ENCODE measurements at places on chromosomes 1 and 21. TPM values are rescaled to one million over a fixed set of nuclear protein-coding genes. Genes with fewer than 3 reads are reported as not detected.

- DNase-seq = peak; percentile 73
Measured at GRCh38 chr1:153422450-153423068, 6.2 kb downstream of the S100A7A start.

- DNase-seq = no peak
Measured at GRCh38 chr1:248807067-248807737, 18.5 kb downstream of the SH3BP5L start.

DNA sequence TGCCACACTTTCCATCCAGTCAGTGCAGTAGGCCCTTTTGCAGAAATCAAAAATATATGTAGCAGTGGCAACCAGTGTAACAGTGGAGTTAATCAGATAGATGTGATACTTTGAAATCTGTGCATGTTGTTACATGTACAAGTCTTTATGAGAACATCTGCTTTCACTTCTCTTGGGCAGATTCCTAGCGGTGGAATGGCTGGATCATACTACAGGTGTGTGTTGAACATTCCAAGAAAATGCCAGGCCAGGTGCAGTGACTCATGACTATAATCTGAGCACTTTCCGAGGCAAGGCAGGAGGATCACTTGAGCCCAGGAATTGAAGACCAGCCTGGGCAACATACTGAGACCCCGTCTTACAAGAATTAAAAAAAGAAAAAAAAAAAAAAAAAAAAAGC, 55.3 kb downstream of the GNB1 start:
- DNase-seq = no peak

- DNase-seq = no peak
Measured at GRCh38 chr1:190453550-190453949, 24.1 kb downstream of the BRINP3 start.

DNA sequence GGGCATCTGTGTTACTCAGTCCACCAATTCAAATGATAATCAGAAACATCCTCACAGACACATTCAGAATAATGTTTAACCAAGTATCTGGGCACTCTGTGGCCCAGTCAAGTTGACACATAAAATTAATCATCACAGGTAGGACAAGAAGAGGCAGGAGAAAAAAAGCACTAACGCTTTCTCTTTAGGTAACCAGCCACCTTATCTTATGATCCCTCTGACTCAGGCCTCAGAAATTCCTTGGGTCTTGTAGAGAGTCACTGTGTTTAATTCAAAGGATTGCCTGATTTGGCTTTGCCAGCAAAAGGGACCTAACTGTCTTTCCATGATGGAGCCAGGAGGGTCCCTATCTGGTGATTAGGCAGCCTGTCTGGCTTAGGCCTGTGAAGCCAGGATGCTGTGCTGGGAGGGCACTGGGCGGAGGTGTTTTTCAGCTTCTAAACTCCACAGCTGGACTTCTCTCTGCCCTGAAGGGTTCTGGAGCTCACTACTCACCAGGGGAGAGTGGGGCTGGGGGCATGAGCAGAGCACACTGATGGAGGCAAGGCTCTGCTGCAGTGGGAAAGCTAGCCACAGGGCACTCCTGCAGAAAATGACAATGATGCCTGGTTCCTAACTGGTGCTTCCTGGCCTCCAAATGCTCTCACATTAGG, 36.4 kb upstream of the STUM start:
- DNase-seq = no peak

- DNase-seq = no peak
Measured at GRCh38 chr1:29970747-29971325, 734.5 kb downstream of the PTPRU start.

GRCh38 chr1:36765785-36766300, 268.5 kb downstream of the GRIK3 start:
- no peak for DNase-seq

DNA sequence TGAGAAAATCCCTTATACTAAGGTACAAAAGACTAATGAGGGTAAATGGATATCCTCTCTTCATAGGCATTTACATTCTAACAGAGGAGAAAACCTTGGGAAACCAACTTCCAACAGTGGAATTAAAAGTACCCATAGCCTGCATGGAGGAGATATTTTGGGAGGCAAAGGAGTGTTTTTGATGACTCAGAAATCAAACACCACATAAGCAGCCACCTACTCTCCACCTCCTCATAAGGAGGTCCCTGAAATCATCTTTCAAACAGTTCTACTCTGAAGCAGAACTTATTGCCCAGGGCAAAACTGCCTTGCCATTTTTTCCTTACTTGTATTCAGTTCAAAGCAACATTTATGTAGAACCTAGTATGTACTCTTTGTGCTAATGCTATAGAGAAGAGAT, 211.3 kb downstream of the KCNH1 start:
- no peak for DNase-seq

GRCh38 chr1:162040657-162041056, 17.0 kb upstream of the OLFML2B start:
- DNase-seq = no peak

GRCh38 chr1:47703156-47703825, 265.4 kb downstream of the FOXD2 start:
- no peak for DNase-seq

DNA sequence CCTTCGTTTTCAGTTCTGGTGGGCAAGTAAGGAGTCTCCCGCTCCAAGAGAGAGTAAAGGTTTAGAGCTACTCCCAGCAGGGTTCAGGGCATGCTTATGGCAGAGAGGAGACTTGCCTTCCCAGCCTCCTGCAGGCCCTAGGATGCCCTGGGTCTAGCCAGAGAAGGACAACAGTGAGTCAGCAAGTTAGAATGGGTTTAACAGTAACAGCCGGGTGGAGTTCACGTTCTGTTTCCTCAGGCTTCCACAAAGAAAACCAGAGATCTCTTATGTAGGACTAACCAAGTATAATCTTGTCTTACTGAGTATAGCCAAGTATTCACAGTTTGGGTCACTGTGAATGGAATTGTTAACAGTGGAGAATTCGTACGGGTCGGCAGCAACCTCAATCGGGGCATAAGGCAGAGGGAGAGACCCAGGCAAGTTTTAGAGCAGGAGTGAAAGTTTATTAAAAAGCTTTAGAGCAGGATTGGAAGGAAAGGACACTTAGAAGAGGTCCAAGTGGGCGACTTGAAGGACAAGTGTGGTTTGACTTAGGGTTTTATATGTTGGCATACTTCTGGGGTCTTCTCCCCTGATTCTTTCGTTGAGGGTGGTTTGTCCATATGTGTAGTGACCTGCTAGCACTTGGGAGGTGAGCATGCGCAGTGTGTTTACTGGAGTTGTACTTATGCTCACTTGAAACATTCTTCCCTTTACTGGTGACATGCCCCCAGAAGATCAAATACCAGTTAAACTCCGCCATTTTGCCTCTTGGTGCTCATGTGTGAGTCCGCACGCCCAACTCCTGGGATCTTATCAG, 4.5 kb downstream of the OVAAL start:
- DNase-seq = no peak

- no peak for DNase-seq
Measured at GRCh38 chr21:38436341-38436740, 61.9 kb downstream of the ERG start.

DNA sequence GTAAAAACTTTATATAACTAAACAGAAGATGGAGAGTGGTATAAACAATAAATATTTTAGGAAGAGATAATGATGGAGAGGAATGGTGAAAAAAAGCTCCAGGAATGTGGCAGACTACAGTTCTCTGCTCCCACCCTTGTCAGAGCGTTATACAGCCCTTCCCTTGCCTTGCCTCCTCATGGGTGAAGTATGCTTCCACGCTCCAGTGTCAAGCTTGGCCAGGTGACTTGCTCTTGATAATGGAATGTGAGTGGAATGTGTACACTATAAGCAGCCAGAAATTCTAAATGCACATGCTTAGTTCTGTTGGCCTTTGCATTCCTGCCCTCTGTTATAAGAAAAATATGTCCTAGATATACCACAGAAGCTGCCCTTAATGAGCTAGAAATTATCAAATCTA, 24.7 kb upstream of the POGK start:
- DNase-seq = no peak

DNA sequence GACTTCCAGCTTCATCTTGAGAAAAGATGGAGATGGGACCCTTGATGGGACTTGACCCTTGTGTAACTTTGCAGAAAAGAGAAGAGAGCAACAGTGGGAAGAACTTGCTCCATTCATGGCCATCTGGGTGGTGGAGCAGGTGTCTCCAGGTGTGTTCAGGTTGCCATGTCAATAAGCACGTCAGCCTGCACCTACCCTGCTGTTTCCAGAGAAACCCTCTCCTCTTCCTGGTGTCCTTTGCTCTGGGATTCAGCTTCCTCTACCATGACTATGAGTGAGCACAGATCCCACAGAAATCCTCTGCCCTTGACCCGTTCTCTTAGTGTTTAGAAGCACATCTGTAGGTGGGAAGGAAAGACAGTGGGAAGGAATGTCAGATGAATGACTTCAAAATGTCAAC, 21.8 kb upstream of the OTUD3 start:
- no peak for DNase-seq

DNA sequence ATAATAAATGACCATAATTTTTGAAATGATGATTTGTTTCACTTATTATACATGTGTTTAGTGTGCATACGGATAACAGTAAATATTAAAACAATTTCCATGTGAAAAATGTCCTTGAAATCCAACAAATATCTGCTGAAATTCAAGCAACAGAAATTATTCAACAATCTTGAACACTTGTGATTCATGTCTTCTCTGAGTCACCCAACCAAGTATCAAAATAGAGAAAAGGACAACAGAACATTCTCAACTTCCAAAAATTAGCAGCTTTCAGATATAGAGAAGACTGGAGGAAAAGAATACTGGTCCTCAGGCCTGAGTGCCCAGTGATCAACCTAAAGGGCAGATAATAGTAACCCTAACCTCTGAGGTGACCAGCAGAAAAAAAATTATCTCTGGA, 90.8 kb downstream of the VAV3 start:
- DNase-seq = no peak

GRCh38 chr21:32475162-32475812, 62.8 kb downstream of the EVA1C start:
- DNase-seq = no peak

- DNase-seq = no peak
Measured at GRCh38 chr1:180229483-180230415, at the start of gene LHX4. TSS of gene LHX4 (plus strand) at chr1:180230264. CDS start at chr1:180230530, 266 bp downstream.

- DNase-seq = no peak
Measured at GRCh38 chr1:33872683-33873082, 8.8 kb downstream of the HMGB4 start.

DNA sequence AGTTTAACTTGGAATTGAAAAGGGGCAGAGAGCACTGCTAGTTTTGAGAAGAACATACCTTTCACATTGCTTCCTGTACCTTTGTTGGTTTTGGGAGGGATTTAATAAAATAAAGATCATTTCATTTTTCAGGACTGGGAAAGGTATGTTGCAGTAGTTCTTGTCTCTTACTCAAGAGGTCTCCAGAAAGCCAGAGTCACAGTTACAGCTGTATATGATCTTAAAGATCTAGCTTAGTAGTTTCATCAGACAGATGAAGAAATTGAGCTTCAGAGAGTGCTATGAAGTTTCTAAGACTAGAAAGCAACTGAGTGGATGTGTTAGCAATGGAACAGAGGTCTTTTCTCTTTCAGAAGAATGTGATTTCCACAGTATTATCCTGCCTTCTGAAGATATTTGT, 1.0 kb downstream of the OR10K2 start:
- no peak for DNase-seq

GRCh38 chr1:221511797-221512196, 230.1 kb downstream of the DUSP10 start:
- DNase-seq = no peak

- DNase-seq = peak; percentile 49
Measured at GRCh38 chr1:51877434-51878307, 856 bp downstream of the NRDC start.

DNA sequence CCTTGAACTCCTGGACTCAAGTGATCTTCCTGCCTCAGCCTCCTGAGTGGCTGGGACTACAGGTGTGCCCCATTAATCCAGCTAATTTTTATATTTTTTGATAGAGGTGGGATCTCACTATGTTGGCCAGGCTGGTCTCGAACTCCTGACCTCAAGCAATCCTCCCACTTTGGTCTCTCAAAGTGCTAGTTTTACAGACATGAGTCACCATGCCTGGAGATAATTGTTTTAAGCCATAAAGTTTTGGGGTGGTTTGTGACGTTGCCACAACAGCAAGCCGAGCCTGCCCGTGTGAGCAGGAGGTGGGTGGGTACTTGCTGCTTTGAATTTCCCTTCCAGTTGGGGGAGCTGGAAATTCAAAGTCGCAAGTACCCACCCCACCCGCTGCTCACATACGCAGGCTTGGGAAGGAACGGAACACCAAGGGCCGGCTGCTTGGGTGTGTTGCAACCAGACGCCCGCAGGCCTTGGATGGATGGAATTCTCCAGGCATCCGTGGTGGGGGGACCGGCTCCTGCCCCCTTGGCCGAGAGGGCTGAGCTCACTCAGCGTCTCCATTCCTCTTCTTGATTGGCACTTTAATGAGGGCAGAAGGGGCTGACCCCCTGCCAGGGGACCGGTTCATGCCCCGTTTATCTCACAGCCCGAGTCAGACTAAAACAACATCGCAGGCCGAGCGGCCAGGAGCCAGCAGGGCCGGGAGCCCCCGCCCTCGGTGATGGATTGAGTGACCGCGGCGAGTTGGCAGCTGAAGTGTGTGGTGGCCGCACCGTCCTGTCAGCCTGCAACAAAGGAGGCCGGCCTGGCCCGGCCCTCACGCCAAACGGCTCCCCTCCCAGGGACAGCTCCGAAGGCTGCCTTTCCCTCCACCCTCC, 78.1 kb downstream of the DHRS3 start:
- no peak for DNase-seq

DNA sequence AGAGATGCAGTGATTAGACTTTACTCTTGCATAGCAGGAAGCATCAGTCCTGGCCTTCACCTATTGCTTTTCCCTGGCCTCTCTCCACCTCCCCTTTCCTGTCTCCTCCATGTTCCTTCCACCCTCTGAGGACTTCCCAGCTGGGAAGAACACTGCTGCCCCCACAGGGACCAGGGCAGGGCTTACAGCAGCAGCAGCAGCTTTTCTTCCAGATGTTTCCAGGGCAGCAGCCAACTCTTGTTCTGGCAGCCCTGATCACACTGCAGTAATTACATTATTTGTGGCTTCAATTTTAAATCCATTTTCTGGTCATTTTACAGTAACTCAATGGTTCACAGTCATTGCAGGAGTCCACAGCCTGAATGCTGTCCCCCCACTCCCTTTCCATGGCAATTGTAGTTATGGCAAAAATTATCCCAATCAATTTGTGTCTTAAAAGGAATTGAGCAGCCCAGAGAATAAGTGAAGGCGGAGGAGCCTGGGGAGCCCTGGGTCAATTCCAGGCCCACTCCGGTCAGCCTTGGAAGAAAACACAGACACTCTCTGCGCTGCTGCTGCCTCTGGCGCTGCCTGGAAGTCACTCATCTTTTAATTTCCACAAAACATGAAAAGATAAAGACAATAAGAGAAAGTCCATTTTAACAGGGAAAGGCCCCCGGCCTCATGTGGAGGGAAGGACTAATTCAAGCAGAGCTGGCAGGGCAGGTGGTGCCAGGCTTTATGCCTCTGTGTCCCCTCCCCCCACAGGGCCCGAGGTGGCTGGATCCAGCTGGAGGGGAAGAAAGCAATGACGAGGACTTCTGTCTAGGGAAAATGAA, 148.6 kb downstream of the GRIK3 start:
- DNase-seq = no peak

FCGR3A gene
- 1.1 TPM for total RNA-seq

CIART gene
- 0.81 TPM for total RNA-seq

KRTAP7-1 gene
- total RNA-seq = not detected

KCNA3 gene
- total RNA-seq = 40.5 TPM

OR2L5 gene
- total RNA-seq = not detected

ADAMTS5 gene
- not detected for total RNA-seq

S100A5 gene
- 0.61 TPM for total RNA-seq

GJA8 gene
- total RNA-seq = not detected

CSF3R gene
- total RNA-seq = 0.40 TPM

CRNN gene
- total RNA-seq = not detected

NPPA gene
- not detected for total RNA-seq

PLA2G2A gene
- total RNA-seq = not detected

AIM2 gene
- 41.1 TPM for total RNA-seq

HES4 gene
- total RNA-seq = 0.62 TPM

TSSK3 gene
- 0.33 TPM for total RNA-seq

Data from CD8-positive, alpha-beta memory T cell (primary cell).